Activated naive CD4-positive, alpha-beta T cell (primary cell): ENCODE measurements at places on chromosomes 1 and 21.
A peak's percentile ranks its signal among the peaks of the same experiment; 100 is the strongest.

DNA sequence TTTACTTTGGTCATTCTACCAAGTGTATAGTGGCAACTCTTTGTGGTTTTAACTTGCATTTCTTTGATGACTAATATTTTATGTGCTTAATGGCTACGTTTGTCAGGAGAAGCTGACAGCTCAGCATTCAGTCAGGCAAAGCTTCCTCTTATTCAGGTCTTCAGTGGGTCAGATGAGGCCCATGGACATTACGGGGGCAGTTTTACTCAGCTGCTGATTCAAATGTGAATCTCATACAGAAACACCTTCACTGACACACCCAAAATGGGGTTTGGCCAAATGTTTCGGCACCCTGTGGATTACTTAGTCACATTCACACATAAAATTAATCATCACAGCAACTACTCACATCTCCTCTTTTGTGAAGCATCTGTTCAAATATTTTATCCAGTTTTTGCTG is 104.9 kb upstream of the PLD5 start:
- DNase-seq = no peak

DNA sequence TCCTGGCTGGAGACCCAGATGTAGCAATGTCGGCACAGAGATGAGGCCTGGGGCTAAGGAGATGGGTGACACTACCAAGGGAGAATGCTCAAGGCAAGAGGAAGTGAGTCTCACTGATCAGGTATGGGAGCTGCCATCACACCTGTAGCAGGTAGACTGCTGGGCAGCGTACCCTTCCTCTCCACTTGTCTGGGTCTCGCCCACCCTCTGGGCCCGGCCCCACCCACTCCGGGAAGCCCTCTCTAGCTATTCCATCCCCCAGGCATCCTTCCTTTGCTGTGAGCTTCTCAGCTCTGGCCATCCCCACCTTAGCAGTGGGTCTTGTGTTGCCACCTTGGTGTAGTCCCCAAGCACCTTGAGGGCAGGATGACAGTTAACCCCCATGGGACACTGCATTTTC is 87.7 kb upstream of the EDN2 start:
- no peak for DNase-seq

DNA sequence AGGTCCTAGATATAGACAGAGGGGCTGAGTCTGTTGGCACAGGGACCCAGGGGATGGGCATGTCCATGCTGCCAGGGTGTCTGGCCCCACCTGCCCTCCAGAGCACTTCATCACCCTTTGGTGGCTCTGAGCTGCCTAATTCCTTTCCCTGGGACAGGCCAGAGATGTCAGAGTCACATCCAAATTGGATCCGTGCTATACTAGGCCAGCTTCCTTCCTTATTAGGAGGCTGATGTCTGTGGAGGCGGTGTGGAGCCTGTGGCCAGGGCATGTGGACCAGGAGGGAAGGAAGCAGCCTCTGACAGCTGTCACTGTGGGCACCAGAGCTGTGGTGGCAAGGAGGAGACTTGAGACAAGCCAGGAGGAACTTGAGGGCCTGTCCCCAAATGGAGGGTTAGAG is 77.7 kb upstream of the TMEM51 start:
- DNase-seq = no peak

DNA sequence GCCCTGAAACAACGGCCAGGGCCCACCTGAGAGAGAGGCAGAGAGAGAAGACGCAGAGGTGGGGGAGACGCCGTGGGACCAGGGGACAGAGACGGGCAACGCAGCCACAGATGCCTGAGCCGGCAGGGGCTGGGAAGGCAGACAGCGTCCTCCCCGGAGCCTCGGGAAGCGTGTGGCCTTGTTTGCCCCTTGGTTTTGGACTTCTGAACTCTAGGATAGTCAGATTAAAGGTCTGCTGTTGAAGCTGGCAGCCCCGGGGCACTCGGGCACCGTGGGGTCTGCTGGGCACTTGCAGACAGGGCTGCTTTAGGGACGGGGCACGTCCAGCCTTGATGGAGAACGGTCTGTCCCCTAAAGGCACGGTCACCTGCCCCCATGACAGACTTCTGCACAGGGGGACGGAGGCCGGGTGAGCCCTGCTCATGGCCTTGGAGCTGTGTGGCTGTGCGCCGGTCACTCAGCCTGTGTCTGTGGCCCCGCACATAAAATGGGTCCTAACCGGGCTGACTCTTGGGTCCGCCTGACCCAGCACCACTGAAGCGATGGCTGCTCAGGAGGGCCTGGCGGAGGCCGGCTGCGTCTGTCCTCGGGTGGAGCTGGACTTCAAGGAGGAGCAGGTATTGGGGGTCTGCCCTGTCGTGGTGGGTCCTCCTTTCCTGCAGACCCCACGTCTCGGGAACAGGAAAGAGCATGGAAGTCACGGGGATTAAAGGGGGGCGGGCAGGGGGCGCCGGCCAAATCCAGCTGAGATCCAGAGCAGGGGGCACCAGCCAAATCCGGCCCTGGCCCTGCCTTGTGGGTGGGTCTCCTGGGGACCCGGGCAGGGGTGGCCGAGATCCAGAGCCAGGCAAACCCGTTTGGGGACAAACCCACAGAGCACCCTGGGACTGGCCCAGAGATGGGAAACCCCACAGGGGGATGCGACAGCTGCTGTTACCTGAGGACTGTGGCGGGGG is 9.6 kb upstream of the RNF223 start:
- DNase-seq = no peak

- DNase-seq = peak; percentile 31
These were observed at the start of gene ELAPOR1 for GRCh38 chr1:109113590-109114341. ELAPOR1 (plus strand) TSS chr1:109114115; CDS start chr1:109114184, 69 bp downstream.

DNA sequence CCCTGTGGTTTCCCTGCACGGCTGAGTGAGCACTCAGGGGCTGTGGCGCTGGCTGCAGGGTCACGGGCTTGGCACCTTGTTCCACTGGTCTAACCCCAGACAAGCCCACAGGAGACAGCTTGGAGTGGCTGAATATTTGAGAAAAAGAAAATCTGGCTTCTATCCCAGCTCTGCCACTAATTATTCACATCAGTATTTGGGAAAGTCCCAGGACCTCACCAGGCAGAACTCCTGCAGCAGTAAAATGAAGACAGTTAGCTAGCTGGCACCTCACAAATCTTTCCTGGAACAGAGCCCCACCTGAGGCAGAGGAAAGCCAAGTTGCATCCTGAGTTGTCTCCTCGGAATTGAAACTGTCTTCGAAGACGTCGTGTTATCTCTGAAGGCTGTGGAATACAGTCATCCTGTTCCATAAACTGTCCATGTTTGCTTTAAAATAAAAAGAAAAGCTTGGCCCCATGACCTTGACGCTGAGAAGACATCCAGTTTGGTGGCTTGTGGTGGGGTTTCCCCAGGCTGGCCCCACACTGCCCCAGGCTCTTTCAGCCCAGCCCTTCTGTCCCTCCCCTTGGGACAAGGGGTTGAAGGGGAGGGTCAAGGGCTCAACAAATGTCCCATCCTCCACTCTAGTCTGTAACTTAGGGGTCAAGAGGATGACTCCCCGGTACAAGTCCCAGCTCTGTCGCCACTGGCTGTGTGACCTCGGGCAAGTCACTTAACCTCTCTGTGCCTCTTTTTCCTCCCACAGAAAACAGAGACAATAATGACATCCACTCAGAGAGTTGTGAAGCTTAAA is 93.8 kb upstream of the TMPRSS2 start:
- no peak for DNase-seq

- DNase-seq = no peak
These were observed 23.3 kb downstream of the FYB2 start for GRCh38 chr1:56795870-56796269.

- no peak for DNase-seq
These were observed 8.0 kb downstream of the S100A9 start for GRCh38 chr1:153365696-153366095.

- DNase-seq = no peak
These were observed 116.9 kb upstream of the TIAM1 start for GRCh38 chr21:31460980-31461379.

DNA sequence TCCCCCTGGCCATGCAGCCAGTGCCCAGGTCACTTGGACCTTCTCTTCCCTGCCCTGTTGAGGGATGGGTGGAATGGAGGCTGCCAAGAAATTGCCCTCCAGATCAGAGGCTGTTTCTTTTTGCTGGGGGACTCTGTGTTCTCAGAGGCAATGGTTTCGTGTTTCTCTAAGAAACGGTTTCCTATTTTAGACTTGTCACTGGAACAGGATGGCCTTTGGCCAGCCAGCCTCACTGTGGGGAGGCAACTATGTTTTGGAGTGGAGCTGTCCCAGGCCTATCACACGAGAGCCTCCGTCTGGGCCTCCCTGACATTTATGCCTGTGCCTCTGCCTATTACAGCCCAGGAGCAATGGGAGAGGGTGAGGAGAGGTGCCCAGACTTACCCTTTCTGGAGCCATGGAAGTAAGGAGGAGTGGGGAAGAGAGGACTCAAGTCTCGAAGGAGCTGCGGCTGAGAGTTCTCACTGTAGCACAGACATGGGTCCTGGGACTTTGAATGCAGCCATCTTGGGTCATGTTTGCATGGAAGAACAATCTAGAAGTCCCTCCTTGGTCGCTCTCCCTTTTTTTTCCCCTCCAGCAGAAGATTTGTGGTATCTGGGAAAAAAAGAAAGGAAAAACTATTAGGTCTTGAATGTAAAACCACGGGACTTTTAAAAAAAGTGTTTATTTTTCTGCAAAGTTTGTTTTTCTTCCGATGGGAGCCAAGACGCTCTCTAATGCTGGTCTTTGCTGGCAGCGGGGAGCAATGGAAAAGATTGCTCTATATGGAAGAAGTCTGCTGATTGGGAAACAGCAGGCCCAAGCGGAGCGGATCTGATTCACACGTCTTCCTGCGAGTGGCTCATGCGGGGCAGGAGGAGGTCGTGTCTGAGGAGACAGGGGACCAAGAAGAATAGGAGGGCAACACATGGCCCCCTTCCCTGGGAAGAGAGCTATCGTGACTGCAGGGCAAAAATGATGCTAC is 219.2 kb downstream of the FOXD2 start:
- no peak for DNase-seq

GRCh38 chr1:57324388-57324787 is 99.5 kb downstream of the DAB1 start:
- DNase-seq = no peak

- DNase-seq = no peak
These were observed 6.7 kb upstream of the MARCKSL1 start for GRCh38 chr1:32342704-32343103.

- no peak for DNase-seq
These were observed 31.6 kb downstream of the IGSF5 start for GRCh38 chr21:39776589-39776988.

DNA sequence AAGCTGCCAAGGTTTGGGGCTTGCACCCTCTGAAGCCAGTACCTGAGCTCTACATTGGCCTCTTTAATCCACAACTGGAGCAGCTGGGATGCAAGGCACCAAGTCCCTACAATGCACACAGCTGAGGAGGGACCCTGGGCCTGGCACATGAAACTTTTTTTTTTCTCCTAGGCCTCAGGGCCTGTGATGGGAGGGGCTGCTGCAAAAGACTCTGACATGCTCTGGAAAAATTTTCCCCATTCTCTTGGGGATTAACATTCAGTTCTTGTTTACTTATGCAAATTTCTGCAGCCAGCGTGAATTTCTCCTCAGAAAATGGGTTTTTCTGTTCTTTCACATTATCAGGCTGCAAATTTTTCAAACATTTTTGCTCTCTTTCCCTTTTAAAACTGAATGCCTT is 1072.2 kb downstream of the BRINP3 start:
- no peak for DNase-seq

- DNase-seq = no peak
These were observed 22.5 kb downstream of the EFCAB7 start for GRCh38 chr1:63545780-63546179.
